Esophagus mucosa (tissue), 1 donor: ENCODE measurements at places on chromosomes 4 and X. TPM values are rescaled to one million over a fixed set of nuclear protein-coding genes. Genes with fewer than 3 reads are reported as not detected.
A peak's percentile ranks its signal among the peaks of the same experiment; 100 is the strongest.

DNA sequence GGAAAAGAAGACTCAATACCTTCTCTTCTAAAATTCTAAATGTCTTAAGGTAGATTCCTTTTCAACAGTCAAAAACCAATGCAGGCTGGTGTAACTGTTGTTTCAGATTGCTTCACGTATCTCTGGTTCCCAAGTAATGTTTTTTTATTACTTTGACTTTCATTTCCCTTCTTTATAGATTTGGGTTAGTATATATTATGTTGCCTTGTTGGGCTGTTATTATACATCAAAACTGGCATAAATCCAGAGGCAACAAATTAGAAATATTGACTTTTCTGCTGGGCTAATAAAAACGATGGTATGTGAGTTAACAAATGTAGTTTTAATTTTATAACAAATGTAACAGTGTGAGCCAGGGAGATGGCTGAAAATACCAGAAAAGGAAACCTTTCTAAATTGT lies 444.7 kb upstream of the TENM3 start:
- no peak for ATAC-seq

DNA sequence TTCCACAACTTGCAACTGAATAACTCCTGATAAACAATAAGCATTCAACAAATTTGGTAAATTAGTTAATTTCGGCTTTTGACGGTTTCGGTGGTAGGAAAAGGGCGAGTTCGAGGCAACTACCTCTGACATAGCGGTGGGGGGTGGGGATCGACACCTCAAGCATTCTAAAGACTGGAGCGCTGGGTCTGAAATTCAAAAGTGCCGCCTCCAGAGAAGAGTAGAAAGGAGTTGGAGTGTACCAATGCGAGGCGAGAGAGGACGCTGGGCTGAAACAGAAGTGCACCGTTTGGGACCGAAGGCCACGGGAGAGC lies 725 bp downstream of the SMC1A start:
- peak; percentile 13 for ATAC-seq

Gene RPGR
- total RNA-seq = 7.1 TPM

Gene NALF2
- total RNA-seq = 0.60 TPM

Gene XK
- 2.7 TPM for total RNA-seq

Gene EDA2R
- total RNA-seq = 0.72 TPM

GRCh38 chr4:41533680-41534079 lies 4.3 kb upstream of the LIMCH1 start:
- no peak for ATAC-seq

DNA sequence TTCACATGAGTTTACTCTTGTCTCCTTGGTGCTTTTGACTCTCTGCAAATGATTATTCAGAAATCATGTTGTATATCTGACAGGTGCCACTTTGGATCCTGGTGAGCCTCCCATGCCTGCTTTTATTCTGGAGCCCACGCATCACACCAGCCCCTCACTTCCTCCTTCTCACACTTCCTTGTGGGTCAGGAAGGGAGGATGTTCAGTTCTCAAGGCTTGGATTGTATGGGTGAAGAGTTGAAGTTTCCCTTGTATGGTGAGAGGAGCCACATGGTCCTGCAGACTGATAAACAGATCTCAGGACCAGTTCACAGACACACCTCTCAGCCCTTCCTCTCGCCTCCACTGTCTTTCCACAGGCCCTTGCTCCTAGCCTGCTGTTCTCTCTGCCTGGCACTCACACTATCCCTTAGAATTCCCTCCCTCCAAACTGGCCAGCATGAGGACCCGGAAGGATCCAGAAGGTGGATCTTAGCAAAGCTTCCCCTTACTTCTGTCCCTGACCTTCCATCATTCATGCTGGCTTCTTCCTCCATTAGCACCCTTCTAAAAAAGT lies 92.1 kb downstream of the STK32B start:
- no peak for ATAC-seq

DNA sequence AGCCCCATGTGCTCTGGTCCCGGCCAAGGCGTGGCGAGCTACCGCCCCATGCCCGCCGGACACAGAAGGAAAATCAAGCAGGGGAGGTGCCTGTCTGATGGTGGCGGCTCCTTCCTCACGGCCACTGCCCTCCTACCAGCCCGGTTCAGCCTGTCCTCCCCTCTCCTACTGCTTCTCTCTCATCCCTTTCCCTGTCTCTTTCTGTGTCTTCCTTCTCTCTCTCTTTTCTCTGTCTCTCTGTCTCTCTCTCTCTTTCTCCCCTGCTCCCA lies 279.1 kb downstream of the ASMT start:
- no peak for ATAC-seq
